ENCODE measurements at places on chromosomes 13 and 19.

GRCh38 chr13:102033857-102034331 lies 368.0 kb downstream of the FGF14 start:
- DNase-seq = no peak

GRCh38 chr13:43805071-43805468 lies 18.3 kb upstream of the ENOX1 start:
- DNase-seq = peak; percentile 23

DNA sequence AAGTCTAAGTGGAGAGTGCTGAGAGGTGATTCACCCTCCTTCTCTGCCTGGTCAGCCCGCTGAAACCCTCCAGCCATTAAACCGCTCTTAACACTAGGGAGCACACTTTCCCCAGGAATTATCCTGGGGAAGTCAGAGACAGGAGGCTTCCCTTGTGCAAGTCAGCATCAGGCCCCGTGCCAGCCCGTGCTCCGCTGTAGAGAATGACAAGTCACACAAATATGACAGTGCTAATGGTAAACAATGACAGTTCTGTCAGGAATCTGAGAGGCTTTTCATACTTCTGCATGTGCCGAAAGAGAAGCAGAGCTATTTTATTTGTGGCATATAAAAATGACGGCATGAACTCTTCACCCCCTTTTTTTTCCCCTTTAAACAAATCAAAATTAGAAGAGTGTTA lies 816.9 kb upstream of the SLC10A2 start:
- DNase-seq = peak; percentile 21

DNA sequence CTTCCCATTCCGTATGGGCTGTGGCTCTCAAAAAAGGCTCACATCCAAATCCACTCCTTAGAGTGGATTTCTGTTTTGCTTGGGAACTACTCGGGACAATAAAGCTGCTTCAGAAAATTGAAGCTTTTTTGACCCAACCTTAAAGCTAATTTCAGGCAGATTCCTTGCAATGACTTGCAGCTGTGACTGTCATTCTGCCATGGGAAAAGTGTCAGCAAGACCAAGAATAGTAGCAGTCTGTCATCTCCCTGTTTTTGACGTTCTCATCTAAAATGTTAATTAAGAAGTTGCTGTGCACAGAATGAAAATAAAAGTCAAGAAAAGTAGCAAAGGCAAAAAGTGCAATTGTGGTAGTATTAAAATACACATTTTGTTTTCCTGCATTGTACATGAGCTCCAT lies 304.7 kb downstream of the COG6 start:
- DNase-seq = no peak

GRCh38 chr19:45505151-45505995 lies 1.9 kb upstream of the VASP start:
- no peak for DNase-seq

DNA sequence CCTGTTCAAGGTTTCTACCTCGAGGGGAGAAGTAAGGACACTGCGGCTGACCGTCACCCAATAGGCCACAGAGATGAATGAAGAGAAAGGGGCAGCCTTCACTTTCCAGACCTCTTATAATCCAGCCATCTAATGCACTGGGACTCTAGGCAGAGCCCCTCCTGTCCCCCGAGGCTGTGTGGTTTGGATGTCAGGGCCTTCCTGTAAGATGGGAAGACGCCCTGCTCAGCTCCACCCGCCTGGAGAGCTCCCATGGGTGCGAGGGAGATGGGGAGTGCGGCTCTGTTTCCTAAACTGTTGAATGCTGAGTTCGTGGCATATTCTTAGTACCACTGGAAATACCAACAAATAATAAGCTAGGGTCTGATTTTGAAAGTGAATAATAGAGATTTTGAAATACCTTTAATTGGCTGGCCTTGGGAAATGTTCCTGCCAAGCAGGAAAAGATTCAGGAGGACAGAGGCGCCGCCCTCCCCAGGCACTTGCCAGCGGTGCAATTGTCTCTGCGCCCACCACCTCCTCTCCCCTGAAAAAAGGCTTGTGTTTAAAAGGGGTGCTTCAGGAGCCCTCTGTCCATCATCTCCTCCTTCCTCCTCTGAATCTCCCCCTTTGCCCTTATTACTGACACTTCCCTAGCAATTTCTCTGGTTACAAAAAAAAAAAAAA lies 85.4 kb upstream of the GPR183 start:
- DNase-seq = no peak

GRCh38 chr13:64553411-64554129 lies 2676.6 kb downstream of the PCDH9 start:
- no peak for DNase-seq

Data from inflammatory macrophage (primary cell).